GM12878 (cell line): ENCODE measurements at places on chromosomes 5 and 9.

DNA sequence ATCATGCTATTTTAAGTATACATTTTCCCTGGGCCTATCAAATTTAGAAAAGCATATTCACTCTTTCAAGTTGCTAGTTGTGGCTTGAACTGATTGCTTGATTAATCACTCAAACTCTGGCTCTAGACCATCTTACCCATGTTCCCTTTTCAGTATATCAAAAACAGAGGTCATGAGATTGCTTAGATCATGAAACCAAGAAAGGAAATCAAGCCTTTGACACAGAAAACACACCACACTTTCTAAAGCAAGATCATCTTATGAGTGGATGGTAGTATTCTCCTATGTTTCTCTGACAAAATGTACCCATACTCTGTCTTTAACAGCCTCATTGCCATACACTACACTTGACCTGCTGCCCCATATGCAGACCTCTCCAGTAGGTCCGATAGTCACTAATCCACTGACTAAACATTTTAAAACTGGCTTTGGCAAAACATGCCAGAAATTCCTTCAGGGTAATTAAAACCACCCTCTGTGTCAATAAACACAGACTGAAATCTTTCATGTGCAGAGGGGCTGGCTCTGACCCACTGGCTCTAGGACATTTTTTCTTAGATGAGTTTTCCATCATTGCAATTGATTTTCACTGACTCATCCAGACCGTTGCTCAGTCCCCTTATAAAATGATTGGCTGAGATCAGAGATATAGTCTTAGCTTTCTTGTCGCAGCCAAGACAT, 18.2 kb downstream of the PPP2R2B start:
- DNase-seq, result no peak

GRCh38 chr9:133057006-133057405, 4.8 kb upstream of the CEL start:
- DNase-seq, result no peak

GRCh38 chr9:74887981-74888370, 255 bp upstream of the TRPM6 start:
- DNase-seq, result no peak

DNA sequence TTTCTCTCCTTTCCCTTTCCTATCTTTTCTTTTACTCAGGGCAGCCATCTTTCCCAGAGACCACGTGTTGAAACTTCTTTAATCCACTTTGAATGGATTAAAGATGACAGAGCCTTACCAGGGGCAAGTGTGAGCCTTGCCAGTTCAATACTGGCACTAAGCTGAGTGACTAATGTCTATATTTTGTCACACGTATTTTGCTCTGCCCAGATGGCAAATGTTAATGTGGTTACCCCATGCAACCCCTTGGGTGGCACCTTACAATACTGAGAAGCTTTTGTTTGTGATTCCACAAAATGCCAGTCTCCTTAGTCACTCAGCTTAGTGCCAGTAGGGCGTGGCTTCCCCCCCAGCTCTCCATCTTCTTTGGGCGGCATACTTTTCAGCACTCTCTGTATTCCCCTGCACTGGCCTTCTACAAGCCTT, 24.8 kb downstream of the ANXA1 start:
- DNase-seq, result no peak

DNA sequence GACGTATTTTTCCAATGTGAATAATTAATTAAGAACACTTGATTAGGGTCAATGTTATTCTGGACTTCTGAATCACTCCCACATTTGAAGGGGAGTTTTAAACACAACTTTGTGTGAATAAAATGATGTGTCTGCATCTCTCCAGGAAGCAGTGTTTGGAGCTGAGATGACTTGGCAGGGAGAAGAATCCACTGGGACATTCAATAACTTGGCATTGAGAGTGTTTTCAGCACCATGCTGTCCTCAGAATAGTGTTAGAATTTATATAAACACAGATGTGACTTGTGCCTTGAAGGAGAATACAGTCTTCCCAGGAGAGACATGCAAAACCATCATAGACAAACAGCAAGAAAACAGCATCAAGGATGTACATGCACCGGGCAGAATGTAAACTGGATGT, 32.7 kb upstream of the KCNMB1 start:
- no peak for DNase-seq

DNA sequence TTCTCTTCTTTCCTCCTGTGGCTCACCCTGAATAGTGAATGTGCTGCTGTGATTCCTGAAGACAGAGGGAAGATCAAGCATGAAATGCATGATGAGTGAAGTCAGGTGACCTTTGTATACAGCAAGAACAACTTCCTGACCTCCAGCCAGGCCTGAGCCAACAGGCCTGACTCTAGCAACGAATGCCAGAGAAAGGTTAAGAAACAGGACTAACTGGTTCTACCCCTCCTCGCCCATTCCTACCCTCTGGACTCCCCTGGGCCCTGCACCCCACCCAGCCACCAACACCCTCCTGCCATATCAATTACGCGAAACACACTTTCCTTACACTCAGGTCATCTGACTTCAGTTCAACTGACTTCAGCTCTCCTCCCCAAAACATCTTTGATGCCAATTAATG, 4.9 kb downstream of the SUSD1 start:
- no peak for DNase-seq

DNA sequence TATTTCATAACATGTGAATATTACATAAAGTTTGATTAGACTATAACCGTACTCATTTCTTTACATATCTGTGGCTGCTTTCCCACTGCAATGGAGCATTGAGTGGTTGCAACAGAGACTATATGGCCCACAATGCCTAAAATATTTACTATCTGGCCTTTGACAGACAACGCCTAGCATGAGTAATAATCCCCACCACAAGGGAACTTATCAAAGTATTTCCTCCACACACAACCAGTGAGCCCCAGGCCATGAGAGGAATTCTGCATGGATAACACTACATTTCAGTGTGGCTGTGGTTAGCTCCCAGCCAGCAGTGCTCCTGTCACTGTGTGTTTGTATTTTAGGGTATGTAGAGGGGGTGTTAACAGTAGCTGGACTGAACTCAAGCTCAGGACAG, 54.8 kb downstream of the FAM81B start:
- no peak for DNase-seq
